IPS-NIHi11 (cell line): ENCODE measurements at places on chromosomes 11 and 22.

GRCh38 chr11:13923716-13924650 is 38.5 kb upstream of the SPON1 start:
- peak; percentile 49 for DNase-seq

DNA sequence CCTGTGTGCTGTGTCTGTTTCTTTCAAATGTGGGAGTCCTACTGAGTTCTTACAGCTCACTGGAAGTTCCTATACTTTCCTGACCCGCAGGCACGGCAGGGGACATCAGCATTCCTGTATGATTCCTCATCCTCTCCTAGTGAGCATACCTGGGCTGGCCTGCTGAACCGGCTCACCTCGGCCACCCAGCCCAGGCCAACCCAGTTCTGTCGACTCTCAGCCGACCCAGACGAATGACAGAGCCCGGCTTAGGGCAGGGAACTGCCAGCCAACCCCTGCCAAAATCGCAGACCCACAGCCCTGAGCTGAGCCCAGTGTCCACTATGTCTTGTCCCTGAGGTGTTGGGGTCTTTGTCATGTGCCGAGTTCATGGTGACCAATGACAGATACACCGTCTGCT is 339.7 kb downstream of the BRD1 start:
- DNase-seq, result peak; percentile 68

- DNase-seq, result peak; percentile 48
These were observed 1.8 kb upstream of the AIFM3 start for GRCh38 chr22:20965104-20965887.

- no peak for DNase-seq
These were observed 6.3 kb downstream of the OPCML start for GRCh38 chr11:133525976-133526375.

GRCh38 chr11:32584921-32585320 is 1.3 kb downstream of the EIF3M start:
- DNase-seq, result peak; percentile 15

DNA sequence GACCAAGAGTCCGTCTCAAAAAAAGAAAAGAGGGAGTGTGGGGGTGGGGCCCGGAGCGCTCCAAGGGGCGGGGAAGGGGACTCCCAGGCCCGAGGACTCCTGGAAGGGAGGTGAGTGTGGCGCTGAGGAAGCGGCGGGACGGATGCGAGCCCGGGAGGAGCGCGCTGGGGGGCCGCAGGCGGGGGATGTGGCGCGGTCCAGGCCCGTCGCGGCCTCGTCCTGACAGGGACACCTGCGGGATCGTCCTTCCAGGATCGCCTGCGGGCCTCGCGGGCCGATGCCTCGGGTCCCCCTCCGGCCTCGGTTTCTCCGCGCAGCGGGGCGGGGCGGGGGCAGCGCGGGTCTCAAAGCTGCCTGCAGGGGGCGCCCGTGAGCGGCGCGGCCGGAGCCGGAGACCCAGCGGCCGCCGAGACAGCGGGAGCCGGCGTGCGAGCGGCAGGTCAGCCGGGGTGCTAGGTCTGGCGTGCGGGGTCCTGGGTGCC is 3.8 kb upstream of the ADORA2A start:
- DNase-seq, result peak; percentile 93

- DNase-seq, result peak; percentile 94
These were observed at the start of gene ADM2 for GRCh38 chr22:50481440-50482106. ADM2 (plus strand) TSS chr22:50481543; CDS start chr22:50481848, 305 bp downstream.

DNA sequence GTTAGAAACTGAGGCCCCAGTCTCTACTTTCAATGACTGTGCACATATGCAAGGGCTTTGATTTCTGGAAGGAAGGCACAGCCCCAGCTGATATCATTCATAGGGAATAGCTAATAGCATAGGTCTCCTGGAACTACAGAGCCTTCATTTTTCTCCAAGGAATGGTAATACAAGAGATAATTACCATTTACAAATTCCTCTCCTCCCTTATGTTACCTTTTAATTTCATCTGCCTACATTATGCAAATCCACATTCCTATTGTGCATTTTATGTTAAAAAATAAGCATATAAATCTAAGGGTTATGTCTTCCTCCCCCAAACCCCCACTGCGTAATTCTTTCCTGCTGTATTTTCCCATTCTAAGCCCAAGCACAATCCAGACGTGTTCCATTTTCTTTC is 94.9 kb downstream of the AMBRA1 start:
- no peak for DNase-seq

- no peak for DNase-seq
These were observed 12.9 kb downstream of the KIAA0930 start for GRCh38 chr22:45227645-45228400.

GRCh38 chr11:110323786-110324185 is 27.4 kb upstream of the RDX start:
- no peak for DNase-seq

- DNase-seq, result no peak
These were observed 29.6 kb downstream of the TSPAN32 start for GRCh38 chr11:2331404-2331803.

DNA sequence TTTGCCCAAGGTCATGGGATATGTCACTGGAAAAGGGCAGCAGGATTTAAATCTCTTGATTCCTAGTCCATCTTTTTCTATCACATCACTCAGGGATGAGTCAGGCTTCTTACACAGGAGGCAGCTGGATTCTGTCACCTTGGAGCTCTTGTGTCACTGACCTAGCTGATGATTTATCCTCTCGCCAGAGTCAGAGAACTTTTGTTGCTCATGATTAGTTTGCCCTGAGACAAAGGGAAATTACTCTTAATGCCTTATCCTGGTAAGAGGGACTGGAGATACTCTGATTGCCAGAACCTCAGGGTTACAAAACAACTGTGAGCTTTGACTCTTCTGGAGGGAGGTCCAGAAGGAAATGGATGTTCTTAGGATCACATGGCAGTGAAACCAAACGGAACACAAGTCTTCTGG is 10.1 kb downstream of the COA4 start:
- no peak for DNase-seq

DNA sequence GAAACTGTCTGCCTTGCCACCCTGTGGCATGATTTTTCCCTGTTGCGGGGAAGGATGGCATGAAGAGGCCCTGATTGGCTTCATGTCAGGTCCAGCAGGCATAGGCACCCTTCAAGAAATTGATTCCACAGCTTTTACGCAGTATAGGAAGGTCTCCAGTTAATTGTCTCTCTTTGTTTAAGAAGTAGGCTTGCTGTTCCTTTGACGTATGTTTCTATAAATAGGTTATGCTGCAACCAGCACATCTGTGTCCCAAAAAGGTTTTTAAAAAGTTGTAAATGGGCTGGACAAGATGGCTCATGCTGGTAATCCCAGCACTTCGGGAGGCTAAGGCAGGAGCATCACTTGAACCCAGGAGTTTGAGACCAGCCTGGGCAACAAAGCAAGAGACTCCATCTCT is 62.6 kb downstream of the CD6 start:
- no peak for DNase-seq

- DNase-seq, result no peak
These were observed 420.0 kb downstream of the CTTN start for GRCh38 chr11:70818351-70818750.

DNA sequence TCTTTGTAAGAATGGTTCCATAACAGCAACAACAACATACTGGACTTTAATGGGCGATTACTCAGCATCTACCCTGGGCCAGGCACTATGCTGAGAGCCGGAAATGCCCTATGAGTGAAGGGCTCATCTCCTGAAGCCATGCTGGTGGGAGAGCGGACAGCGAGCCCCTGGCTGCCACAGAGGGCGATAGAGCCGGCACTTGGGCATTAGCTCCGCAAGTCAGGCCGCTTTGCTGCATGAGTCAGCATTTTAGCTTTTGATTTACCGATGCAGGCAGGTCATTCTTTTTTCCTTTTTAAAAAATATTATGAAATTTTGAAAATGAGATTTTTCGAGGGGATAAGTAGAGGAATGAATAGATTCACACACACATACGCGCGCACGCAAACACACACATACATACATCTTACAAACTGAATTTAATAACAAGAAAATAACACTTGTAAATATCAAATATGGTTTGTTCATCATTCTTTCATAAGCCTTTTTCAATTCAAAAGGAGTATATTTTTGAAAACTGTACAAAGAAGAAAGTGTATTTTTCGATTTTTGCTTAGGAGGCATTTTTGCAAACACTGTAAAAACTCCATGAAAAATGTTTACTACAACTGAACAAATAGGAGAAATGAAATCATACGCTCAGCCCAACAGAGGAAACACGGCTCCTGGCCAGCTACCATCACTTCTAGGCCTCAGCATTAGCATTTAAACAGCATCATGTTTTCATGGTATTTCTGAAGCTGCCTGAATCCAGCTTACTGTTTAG is 667.3 kb downstream of the OPCML start:
- peak; percentile 60 for DNase-seq

- DNase-seq, result no peak
These were observed 47.7 kb upstream of the GAB2 start for GRCh38 chr11:78465169-78465942.

- no peak for DNase-seq
These were observed 146.5 kb downstream of the ELP4 start for GRCh38 chr11:31656051-31656450.

GRCh38 chr11:1260023-1260501 is 37.2 kb downstream of the MUC5B start:
- DNase-seq, result peak; percentile 77
